HT1080 (cell line): ENCODE measurements at places on chromosomes 2 and 18. TPM values are rescaled to one million over a fixed set of nuclear protein-coding genes. Genes with fewer than 3 reads are reported as not detected.

DNA sequence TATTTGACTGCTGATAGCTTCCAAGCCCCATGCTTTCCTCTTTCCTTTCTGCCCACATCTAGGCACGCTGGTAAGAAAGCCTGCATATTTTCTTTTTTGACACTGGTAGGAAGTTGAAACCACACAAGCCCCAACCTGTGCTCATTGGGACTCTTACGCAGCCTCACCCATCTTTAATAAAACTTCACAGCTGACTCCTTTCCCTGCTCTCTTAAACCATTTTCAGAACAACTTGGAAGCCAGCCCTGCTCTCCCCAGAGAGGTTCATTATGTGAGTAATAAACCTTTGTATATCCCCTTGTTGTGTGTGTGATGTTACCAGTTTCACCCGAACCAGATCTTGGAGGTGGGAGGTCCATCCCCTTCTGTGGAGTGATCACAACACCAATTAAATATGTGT, 268.4 kb downstream of the GPD2 start:
- no peak for DNase-seq

FLACC1 gene
- total RNA-seq, result 0.53 and 1.9 TPM in 2 replicates

DNA sequence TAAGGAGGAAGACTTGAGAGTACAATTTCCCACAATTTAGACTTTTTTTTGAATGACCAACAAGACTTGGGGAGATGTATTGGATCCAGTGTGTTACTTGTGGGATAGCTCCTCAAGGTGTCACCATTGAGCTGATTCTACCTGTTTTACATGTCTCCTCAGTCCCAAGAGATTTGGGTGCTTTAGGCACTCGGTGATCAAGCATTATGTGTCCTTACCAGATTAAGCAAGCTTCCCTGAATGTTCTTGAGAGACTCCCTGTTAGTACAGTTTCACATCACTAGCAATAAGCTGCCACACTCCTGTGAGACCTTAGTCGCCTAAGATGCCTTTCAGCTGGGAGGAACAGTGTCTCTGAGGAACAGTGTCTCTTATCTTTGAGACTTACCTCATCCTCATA, 384.3 kb upstream of the SYT4 start:
- peak; percentile 50 for DNase-seq

CAVIN2 gene
- 0.03 TPM in 1 of 2 replicates, not detected in the other for total RNA-seq

PCARE gene
- total RNA-seq, result not detected in 2 replicates

- DNase-seq, result no peak
Observed at GRCh38 chr18:79927607-79928562, 23.6 kb downstream of the SLC66A2 start.

- DNase-seq, result peak; percentile 66
Observed at GRCh38 chr2:111178730-111179405, 58.2 kb downstream of the BCL2L11 start.

TCF7L1 gene
- 0.10 and 0.16 TPM in 2 replicates for total RNA-seq

DNA sequence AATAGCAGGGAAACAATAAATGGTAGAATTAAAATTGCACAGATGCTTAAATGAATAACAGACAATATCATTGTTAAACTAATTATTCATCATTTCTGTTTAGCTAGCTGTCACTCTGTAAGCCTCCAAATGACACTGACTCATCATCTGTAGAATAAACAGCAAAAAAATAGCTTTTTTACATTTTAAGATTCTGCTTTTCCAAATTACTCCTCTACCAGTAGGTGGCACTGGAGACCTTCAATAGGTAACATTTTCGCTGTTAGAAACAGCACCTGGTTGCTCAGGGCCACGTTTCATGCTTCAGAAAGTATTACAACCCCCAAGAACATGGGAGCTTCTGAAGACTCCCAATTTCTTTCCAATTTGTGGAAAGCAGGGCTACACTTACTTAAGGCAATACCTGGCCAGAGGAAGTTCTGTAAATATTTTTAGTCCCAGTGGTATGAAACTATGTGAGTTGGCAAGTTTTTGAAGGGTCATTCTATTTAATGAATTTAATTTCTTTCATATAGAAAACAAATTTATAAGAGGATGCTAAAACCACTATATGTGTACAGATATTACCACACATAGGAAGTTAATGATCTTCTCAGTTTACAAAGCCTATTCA, 45.4 kb downstream of the TTN start:
- peak; percentile 67 for DNase-seq

DNA sequence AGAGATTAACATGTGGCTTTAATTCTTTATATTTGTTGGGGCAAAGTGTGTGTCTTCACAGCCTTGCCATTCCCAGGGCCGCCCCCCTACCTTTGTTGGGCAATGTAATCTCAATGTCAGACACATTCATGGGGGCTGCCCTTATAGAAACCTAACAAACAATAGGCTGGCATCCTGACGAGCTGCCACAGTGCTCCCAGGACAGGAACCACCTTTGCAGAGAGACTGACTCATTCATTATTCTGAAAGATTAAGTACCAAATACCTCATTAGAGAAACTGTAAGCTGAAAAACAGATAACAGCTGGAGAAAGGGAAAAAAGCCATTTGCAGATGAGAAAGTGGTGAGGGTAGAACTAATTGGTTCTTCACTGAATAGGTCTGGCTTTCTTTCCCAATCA, 1587.5 kb upstream of the PIK3C3 start:
- no peak for DNase-seq

MAPRE3 gene
- 2.8 and 5.4 TPM in 2 replicates for total RNA-seq

DNA sequence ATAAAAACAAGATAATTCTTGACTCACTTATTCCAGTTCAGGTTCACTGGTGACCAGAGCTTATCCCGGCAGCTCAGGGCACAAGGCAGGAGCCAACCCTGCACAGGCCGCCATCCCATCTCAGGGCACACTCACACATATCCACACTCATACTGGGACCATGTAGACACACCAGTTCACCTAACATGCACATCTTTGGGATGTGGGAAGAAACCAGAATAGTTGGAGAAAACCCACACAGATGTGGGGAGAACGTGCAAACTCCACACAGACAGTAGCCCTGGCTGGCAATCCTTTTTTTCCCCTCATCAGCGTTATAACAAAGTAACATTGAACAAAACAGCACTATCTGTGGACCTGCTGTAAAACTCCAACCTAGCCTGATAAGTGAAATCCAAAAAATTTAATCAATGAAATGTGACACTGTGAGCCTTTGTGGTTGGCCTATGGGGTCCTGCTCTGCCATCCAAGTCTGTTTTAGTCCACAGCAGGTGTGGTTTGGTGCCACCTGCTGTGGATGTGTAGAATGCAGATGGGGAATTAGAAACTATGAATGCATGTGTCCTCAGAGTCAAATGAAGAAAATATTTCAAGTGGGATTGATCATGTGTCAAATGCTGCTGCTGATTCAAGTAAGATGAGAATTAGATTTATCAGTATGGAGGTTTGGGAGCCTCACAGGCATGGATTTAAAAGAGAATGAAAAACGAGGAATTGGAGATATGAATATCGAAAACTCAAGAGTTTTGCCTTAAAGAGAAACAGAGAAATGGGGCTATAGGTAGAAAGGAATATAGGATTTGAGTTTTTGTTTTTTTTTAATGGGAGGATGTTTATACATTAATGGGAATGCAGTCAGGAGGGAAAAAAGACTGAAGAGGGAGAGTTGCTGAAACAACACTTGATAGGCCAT, 47.0 kb downstream of the UGP2 start:
- peak; percentile 47 for DNase-seq

- DNase-seq, result no peak
Observed at GRCh38 chr2:150421126-150421651, 66.3 kb downstream of the RND3 start.

DNA sequence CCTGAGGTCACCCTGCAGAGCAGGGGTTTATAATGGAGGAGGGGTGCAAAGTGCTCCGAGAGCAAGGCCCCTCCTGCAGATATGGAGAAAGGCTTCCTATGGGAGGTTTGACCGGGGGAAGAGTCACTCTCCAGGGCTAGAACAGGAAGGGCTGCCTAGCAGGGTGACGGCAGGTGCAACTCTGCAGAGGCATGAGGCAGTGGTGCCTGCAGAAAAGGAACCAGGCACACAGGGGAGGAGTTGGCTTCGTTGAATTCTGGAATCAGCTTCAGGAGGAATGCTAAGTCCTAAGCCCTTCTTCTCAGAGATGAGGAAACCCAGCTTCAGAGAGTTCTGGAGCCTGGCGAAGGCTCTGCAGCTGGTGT, 17.5 kb upstream of the HPCAL1 start:
- no peak for DNase-seq

DNA sequence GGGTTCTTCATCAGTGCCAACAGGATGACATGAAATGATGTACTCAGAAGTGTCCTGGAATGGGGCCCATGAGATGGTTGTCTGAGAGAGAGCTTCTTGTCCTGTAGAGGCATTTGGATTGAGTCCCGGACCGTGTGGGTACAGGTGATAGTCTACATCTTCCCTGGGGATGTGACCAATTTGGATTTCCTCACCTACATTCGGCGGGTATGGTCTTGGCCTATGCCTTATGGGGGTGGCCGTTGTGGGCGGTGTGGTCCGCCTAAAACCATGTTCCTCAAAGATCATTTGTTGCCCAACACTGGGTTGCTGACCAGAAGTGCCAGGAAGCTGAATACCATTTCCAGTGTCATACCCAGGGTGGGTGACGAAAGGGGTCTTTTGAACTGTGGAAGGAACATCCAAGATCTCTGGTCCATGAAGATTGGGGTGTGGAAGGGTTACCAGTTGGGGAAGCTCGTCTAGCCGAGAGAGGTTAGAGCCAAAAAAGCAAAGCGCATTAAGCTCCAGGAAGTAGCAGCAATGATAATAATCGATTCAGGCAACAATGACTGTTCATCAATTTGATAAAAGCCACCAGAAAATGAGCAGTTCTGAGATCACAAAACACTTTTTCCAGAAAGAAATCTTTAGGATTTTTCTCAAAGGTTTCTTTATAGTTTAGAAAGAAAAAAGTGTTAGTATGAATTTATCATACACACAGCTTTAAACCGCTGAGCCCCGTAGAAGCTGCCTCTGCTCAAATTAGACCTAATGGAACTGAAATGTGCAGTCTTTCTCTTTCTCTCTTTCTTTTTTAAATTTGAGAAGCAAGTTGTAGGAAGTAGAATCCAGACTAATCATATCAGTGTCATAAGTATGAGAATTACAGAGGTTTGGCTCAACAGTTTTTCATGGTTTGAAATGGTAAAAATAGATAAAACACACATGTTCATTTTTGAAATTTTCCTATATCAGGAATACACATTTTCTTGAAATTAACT, 60.3 kb downstream of the ATIC start:
- no peak for DNase-seq

DNA sequence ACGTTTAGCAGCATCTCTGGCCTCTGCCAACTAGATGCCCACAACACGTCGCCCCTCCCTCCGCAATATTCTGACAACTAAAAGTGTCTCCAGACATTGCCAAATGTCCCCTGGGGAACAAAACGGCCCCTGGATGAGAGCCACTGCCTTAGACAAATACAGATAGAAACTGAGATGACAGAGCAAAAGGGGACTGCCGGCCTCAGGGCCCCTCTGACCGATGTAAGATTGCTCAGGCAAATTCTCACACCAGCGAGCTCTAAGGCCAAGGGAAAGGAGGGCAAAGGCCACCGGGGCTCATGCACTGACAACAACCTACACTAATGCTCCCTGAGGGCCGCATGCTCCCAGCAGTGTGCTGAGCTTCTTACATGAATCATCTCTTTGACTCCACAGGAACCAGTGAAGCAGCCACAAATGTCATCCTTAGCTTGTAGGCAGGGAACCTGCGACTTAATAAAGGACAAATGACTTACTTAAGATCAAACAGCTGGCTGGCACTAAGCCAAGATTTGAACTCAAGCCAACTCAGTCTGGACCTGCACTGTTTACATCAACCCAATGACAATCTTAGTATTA, 228.5 kb downstream of the TTC32 start:
- DNase-seq, result peak; percentile 11

MAIP1 gene
- total RNA-seq, result 48.2 and 49.4 TPM in 2 replicates

GRCh38 chr2:42756966-42757513, 6.9 kb downstream of the OXER1 start:
- DNase-seq, result no peak

PROM2 gene
- total RNA-seq, result not detected in 2 replicates

BMP10 gene
- not detected in 2 replicates for total RNA-seq

- no peak for DNase-seq
Observed at GRCh38 chr2:205849136-205849535, 166.8 kb downstream of the NRP2 start.

DNA sequence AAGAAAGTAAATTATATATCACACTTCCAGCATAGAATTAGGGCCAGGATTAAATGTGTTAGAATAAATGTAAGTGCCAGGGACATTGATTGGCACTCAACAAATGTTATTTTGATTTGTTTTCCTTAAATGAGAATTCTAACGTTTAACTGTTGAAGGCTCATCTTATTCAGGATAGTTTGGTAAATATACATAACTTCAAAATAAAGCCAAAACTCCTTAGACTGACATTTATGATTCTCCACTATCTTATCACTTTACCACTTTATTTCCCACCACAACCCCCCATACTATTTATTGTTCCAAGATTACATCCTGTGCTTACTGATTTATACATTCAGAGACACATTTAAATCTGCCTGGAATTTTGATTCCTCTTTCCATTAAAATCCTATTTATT, 769.5 kb upstream of the CDH2 start:
- DNase-seq, result no peak

OR6B2 gene
- not detected in 2 replicates for total RNA-seq

NMUR1 gene
- total RNA-seq, result not detected in 2 replicates

SRD5A2 gene
- total RNA-seq, result not detected in 2 replicates

DNA sequence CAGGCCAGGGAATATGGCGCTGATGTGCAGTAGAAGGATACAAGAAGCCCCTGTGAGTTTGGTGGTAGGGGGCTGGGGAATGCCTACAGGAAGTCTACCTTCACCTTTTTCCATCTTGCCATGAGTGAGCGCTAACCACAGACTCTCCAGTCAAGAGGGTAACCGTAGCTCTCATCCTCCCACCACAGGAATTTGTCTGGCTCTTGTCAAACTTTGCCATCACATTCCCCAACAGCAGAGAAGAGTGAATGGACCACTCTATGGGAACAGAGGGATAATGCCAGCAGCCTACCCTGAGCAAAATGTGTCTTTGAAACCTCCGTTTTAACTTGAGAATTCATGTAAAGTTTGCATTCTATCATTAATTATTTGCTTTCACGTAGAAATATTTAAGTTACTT, 168.3 kb downstream of the NRP2 start:
- no peak for DNase-seq

DNA sequence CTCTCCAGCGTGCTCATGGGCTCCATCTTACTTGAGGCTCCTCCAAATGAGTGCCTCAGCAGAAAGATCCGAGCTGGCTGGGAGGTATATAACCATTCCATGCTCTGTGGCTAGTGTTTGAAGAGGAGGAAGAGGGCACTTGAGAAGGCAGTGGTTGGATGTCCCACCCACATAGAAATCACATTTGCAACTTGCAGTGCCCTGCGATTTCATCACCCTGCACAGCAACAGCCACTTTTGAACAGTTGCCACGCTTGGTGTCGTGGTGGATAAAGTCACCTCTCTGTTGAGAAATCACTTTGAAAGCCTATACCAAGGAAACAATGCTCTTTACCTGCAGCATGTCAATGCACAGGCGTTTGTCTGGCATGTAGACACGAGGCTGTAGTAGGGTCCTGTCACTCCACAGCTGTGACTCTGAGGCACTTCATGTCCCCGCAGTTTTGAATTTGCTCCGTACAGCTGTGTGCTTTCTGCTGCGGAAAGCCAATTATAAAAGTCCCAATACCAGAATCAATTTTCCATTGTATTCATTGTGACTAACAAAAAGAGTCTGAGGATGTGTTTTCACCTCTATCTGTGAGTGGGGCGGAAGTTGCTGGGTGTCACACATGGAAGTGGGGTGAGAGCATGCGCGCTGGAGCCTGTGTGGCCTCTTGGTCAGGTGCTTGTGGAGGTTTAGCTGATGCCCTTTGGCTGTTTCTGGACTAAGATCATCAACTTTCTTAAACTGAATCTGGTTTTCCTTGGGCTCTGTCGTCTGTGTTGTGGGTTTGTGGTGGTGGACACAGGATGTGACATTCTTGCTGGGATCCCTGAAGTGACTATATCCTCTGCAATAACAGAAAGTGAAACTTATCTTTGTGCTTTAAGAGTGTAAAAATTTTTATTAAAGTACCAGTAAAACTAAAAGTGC, 2.8 kb downstream of the CNDP2 start:
- DNase-seq, result peak; percentile 66
